ENCODE measurements at places on chromosomes 12 and 14.
A peak's percentile ranks its signal among the peaks of the same experiment; 100 is the strongest.

GRCh38 chr12:93243689-93244513 lies 133.8 kb upstream of the NUDT4 start:
- DNase-seq: peak; percentile 79

GRCh38 chr14:84453307-84453950 lies 1076.5 kb upstream of the FLRT2 start:
- no peak for DNase-seq

DNA sequence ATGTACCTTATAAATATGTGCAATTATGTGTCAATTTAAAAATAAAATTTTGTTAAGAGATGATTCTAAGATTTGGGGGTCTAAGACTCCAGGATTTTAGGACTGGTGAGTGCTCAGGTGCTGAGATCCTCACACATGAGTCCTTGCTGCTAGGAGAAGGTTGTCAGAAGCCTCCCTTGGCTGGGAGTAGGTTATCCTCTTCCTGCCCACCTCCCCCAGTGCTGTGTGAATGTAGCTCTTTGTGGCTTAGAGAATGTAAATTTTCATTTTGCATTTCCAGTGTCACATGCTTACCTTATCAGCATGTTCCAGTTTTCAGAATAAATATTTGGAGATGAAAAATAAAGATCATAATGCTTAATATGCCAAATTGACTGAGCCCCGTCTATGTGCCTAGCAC lies 114.2 kb upstream of the MDM1 start:
- DNase-seq: peak; percentile 37

GRCh38 chr12:84696908-84697540 lies 215.6 kb downstream of the SLC6A15 start:
- DNase-seq: no peak

DNA sequence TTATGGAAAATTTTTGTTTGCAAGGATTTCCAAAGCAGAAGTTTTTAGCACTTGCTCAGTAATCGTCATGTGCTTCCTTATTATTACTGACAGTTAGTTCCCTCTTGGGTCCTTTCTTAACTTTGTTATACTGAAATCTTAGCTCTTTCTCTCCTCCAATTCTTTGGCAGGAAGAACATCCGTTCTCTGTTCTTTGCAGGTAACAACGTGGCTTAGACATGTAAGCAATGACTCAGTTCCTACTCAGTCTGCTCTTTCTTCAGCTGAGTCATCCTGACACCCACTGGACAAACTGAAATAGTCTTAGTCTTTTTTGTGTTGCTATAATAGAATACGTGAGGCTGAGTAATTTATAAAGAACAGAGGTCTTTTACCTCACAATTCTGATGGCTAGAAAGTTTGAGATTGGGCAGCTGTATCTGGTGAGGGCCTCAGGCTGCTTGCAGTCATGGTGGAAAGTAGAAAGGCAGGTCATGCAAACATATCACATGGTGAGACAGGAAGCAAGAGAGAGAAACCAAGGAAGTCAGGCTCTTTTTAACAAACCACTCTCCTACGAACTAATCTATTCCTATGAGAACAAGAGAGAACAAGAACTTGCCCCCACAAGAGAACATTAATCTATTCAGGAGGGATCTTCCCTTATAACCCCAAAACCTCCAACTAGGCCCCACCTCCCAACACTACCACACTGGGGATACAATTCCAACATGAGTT lies 49.2 kb downstream of the TESPA1 start:
- DNase-seq: peak; percentile 87

DNA sequence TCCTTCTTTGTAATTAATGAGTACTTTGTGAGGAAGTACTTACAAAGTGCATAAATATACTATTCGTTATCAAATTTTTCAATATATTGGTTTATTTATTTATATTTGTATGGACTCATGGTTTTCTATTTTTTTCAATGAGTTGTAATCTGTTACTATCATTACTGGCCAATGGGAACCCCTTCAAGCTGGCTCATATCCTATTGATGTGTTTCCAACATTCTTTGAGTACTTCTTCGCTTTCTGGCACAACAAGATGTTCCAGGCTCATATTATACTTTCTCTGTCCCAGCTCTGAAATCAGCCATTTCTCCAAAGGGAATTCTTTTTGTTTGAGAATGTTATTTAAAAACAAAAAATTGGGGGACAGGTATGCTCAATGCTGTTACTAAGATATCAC lies 17.5 kb downstream of the YBX3 start:
- DNase-seq: no peak

GRCh38 chr14:58100735-58101368 lies 51.2 kb downstream of the ARMH4 start:
- DNase-seq: no peak

GRCh38 chr12:21456291-21456780 lies 18.9 kb downstream of the PYROXD1 start:
- no peak for DNase-seq

GRCh38 chr12:2260441-2260840 lies 207.7 kb downstream of the CACNA1C start:
- DNase-seq: no peak

- DNase-seq: no peak
Observed at GRCh38 chr12:24505366-24506015, 443.4 kb downstream of the BCAT1 start.

- DNase-seq: no peak
Observed at GRCh38 chr14:33362934-33363333, 424.3 kb downstream of the NPAS3 start.

- DNase-seq: no peak
Observed at GRCh38 chr14:26444822-26445221, 153.0 kb downstream of the NOVA1 start.

DNA sequence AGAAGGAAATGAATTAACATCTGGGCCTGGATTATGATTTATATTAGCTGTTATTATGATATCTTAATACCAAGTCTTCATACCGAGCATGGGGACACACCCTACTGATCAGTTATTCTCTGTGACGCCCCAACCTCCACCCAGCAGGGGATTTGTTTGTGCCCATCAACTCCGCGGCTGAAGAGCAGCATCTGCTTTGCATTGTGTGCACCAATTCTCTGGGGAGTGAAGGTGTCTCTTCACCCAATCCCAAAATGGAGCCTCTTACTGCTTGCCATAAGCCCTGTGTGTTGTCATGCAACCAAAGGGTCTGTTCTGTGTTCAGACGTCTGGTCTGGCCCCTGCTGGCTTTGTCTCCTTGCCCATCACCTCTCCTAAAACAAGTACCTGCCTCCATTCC lies 25.4 kb downstream of the DHRS2 start:
- no peak for DNase-seq

DNA sequence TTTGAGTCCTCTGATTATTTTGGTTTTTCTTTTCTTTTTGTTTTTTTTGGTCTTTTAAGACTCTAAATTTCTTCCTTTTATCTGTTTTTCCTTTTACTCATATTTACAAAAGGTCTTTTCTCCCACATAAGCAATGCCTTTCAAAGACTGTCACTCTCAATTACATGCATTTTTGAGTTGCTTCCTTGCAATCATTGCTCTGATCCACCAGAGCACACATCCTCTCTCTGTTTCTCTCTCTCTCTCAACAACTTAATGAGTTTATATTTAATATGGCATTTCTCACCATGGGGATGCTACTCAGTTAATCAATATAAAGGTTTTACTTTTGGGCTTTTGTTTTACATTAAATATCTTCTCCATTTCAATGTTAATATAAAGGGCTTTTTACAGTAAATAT lies 62.7 kb upstream of the OR10AD1 start:
- DNase-seq: no peak

- DNase-seq: no peak
Observed at GRCh38 chr12:104505095-104505818, 48.5 kb downstream of the CHST11 start.

DNA sequence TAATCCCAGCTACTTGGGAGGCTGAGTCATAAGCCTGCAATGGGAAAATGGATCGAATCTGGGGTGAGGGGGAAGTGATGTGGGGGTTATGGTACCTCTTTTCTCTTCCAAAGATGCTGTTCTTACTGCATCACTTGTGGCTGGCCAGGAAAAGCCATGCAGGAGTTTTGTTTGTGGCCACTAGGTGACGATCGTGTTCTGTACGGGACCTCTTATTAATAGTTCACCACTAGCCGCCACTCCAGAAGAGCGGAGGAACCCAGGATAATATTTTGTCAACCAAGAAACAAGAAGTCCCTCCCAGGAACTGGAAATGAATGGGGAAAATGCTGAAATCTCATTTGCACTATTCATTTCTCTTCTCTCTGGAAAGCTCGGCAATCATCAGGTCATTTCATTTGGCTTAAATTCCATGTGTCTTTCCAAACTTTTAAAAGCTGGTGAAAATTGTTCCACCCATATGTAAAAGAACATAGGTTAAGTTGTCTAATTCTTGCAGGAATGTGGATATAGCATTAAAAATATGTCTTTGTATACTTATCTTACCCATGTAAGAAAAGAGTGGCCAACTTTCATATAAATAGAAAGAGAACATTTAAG lies 8.9 kb downstream of the GPR65 start:
- peak; percentile 70 for DNase-seq

GRCh38 chr12:63961048-63961447 lies 116.5 kb downstream of the SRGAP1 start:
- DNase-seq: no peak

- no peak for DNase-seq
Observed at GRCh38 chr14:64968167-64968566, 4.0 kb downstream of the RAB15 start.

GRCh38 chr12:115609347-115609746 lies 668.1 kb downstream of the MED13L start:
- no peak for DNase-seq

GRCh38 chr14:93736378-93737014 lies 51.8 kb downstream of the PRIMA1 start:
- DNase-seq: no peak

DNA sequence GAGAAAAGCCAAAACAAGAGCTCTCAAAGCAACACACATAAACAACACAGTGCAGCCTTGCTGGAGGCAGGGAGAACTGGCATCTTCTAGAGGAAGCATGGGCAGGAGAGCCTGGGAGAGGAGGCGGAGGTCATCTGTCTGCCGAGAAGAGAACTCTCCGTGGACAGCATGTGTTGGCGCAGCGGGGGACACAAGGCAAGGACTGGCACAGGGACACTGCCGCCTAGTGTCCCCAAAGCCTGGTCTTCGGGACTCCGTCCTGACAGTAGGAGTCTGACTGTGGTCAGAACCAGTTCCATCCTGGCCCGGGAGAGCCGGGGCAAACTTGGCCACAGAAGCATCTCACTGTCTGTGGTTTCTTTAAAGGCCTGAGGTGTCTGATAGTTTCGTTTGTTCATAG lies 47.3 kb downstream of the KCNA1 start:
- DNase-seq: no peak

- peak; percentile 10 for DNase-seq
Observed at GRCh38 chr14:93520053-93520607, 89.4 kb downstream of the UNC79 start.

DNA sequence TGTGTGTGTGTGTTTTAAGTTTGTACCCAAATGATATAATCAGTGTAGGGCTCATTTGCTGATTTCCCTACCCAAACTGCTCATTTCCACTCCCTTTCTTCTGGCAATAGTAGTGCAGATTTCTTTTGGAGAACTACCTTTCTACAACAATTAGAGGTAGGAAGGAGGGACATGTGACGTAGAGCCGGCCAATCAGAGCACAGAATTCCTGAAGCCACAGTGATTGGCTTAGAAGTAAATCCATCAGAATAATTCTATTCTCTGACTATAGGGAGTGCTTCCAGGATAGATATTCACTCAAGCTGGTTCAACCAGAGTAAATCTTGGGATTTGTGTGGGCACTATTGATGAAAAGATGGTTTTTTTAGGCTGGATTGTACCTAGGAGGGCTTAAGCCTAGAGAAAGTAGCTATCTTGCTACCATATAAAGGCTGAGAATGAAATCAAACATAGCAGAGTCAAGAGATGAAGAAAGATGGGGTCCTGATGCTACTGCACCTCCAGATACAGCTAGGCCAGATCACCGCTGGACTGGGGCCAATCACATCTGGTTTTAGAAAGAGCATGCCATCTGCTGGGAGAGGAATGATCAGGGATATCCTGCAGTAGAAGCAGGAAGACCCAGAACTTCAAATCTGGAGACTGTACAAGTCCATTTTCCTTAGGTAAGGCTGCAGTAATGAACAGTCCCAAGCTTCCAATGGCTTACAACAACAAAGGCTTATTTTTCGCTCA lies 54.1 kb upstream of the NUAK1 start:
- no peak for DNase-seq

GRCh38 chr12:46942579-46942978 lies 116.8 kb upstream of the SLC38A4 start:
- no peak for DNase-seq

DNA sequence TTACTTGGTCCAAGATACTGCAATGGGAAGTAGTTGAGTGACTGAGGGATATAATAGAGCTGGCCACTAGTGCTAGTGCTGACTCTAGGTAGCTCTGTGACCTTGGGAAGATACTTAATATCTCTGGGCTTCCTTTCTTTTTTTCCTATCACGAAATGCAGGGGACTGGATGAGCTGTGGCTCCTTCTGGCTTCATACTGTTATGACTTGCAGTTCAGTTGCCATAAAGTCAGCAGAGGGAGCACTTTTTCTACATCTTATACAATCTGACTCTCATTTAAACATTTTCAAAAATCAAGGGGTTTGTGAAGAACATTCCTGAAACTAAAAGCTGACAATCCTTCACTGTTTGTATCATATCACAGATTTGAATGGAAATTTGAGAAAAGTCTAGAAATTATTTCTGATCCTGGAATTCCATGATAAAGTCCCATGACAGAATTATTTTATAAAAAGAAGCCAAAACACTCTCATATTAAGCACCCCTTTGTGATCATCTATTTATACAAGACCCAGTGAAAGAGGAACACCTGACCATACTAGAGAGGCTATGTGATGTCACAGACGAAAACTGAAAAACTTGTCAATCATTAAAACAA lies 5.3 kb downstream of the BHLHE41 start:
- DNase-seq: peak; percentile 74

DNA sequence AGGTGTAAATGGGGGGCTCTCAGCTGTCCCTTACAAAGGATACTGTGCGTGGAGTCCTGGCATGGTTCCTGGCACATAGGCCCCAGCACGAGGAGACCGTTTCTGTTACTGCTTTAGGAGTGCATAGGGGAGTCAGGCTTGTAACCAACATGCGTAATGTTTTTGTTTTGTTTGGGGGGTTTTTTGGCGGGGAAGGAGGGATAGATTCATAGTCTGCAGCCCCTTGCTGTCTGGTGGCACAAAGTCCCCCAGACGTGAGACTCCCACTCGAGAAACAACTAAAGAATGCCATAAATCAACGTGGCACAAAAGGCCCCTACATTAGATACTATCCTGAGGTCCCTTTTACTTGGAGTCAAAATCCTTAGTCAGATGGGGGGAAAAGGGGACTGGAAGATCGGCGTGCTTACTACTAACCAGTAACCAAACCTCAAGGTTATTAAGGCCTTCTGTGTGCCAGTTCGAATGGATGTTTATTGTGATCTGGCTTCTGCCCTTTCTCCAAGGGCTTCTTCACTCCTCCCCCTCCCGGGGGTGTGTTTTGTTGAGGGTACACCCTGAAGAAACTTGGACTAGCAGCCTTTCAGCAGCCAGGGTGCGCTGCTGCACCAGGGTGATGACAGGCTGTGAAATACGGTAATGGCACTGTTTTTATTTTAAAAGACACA lies 874 bp downstream of the ISCU start:
- DNase-seq: peak; percentile 93

DNA sequence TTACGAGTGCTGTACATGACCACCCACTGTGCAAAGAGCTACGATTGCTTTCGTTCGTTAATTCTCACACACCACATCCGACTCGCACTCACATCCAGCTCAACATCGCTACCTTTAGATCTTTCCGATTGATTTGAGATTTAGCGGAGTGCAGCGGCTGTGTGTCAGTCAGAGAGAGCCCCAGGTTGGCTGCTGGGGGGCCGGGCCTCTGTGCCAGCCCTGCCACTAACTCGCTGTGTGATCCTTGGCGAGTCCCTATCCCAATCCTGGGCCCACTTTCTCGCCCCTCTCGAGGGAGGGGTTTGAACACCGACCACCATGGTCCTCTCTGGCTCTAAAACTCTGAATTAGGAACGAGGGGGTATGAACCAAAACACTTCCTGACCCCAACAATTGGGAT lies 8.6 kb downstream of the DLK1 start:
- DNase-seq: no peak
